Left hindlimb (tissue), 1 donor: ENCODE measurements at places on chromosomes 7 and 10.
A peak's percentile ranks its signal among the peaks of the same experiment; 100 is the strongest.

DNA sequence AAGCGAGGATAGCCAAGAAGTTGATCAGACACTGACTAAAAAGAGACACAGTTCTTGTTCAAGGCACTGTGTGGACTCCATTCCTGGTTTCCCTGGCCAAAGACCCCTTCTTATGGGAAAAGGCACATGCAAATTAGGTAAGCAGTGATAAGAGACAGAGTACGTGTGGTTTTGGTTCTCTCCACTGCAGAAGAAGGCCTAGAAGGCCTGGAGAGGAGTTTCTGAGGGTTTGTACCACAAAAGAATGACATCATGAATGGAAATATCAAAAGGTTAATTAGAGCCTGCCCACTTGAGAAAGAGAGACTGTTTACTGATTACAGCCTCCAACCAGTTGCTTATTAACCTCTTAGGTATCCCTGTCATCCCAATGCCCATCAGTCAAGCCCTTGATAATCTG, 137.5 kb downstream of the ZNF365 start:
- DNase-seq: no peak

DNA sequence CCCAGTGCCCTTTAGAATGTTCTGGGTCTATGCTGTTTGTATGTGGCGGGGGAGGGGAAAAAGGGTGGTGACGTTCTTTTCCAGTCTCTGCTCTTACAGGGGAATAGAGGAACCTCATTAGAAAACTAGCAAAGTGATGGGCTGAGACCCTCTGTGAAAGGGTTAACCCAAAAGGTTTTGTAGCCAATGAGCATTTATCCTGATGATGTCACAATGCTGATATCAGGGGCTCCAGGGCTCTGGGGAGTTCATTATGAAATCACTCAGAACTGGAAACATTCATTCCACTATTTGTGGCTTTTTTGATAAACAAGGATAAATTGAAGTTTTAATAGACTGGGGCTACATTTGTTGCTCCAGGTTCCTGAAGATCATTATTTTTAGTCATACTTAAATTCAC, 71.7 kb downstream of the ARID5B start:
- DNase-seq: no peak

DNA sequence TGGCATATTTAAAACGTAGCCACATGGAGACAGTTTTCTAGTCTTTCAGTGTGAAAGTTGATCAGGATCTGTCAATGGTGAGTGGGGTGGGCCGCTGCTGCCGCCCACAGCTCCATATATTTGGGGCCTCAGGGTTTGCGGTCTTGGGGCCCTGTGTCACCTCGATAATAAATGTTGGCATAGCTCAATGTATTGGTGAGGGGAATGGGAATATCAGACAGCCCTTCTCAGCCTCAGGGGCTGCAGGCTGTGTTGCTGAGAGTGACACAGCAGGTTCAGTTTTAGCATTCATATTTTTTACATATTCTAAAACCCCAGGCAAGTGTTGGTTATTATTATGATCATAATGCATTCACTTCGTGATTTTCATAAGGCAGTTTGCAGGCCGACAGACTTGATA, 5.3 kb downstream of the CDH23 start:
- no peak for DNase-seq

- DNase-seq: no peak
Measured at GRCh38 chr10:116385994-116386809, 41.4 kb upstream of the PNLIPRP3 start.

- no peak for DNase-seq
Measured at GRCh38 chr7:138890499-138891445, 90.4 kb downstream of the KIAA1549 start.

GRCh38 chr10:105383978-105384377, 742.9 kb downstream of the SORCS3 start:
- DNase-seq: no peak

GRCh38 chr10:84842593-84842992, 514.2 kb downstream of the CCSER2 start:
- DNase-seq: no peak

DNA sequence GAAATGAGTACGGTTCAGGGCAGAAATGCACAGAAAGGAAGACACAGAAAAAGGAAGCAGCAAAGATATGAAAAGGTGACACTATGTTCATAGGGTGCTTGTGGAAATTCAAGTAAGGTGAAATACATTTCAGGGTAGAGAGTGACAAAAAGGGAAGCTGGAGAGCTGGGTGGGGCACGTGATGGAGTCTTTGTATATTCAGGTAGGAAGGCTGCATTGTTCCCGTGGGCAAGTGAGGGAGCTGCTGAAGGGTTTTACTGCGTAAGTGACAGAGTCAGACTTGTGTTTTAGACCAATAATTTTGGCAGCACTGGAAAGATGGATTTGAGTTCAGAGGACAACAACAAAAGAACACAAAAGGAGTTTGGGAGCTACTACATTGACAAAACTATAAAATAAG, 35.3 kb upstream of the ANK3 start:
- DNase-seq: no peak

- no peak for DNase-seq
Measured at GRCh38 chr7:78081888-78082287, 283.3 kb downstream of the PHTF2 start.

GRCh38 chr10:60334991-60335390, 54.7 kb downstream of the ANK3 start:
- DNase-seq: no peak

- no peak for DNase-seq
Measured at GRCh38 chr7:115471891-115472290, 550.0 kb downstream of the MDFIC start.

DNA sequence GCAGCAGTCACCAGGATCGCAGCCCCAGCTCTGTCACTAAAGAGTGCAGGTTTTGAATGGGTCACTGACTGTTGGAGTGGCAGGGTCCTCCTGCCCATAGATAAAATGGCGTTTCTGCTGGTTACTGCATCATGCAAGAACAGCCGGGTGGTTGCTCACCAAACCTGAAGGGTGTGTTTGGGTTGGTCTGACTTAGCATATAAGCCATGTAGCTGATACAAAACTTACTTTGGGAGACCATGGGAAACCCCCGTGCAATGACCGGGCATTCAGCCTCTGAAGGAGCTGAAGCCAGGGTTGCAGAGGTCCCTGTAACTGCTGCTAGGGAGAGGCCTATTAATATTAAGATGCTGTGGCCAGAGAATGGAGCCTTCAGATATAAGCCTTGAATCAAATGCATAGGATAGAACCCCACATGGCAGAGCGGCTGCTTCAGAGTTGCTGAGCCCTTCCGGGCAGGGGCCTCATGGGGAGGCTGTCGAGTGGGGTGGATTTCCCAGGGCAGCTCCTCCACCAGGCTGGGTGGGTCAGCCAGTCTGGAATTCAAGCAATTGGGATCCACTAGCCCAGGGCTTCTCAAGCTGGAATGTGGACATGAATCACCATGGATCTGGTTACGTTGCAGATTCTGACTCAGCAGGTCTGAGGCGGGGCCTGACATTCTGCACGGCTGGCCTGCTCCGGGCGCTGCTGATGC, 70.9 kb upstream of the CTBP2 start:
- DNase-seq: no peak

- no peak for DNase-seq
Measured at GRCh38 chr10:125362950-125363349, 202.6 kb upstream of the CTBP2 start.

DNA sequence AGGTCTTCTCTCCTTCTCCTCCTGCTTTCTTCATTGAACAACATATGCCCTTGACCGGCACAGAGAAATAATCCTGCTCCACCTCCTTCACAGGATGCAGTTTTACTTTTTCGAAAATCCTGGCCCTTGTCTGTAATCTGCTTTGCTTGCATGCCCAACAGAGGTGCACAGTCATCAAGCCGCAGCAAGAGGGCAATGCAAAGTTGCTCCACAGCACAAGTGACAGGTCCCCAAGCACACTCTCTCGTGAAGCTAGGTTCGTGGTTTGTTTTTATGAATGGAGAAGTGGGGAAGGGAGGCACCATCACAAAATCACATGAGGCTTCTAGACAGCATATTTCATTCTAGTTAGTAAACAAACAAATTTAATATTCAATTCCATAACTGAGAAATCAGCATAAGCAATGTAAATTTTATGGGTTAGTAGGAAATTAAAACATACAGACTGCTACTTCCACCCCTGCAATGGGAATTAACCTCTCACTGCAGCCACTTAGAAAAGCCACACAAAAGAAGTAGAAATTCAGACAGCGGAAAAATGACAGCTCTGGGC, 178.8 kb downstream of the TPK1 start:
- no peak for DNase-seq

GRCh38 chr7:33062023-33062781, at the start of gene NT5C3A:
TSS of gene NT5C3A (minus strand) at chr7:33062776. CDS start at chr7:33062705, 71 bp downstream.
- peak; percentile 53 for DNase-seq

- no peak for DNase-seq
Measured at GRCh38 chr7:15764010-15764409, 77.5 kb upstream of the MEOX2 start.

- peak; percentile 71 for DNase-seq
Measured at GRCh38 chr10:72320676-72321247, 34.0 kb downstream of the DNAJB12 start.

GRCh38 chr7:92631850-92632487, 41.8 kb upstream of the FAM133B start:
- DNase-seq: no peak

- DNase-seq: no peak
Measured at GRCh38 chr7:136353287-136353686, 376.1 kb upstream of the MTPN start.

GRCh38 chr10:128928231-128928836, 538.7 kb upstream of the MGMT start:
- DNase-seq: no peak

- no peak for DNase-seq
Measured at GRCh38 chr7:110721395-110721794, 369.5 kb upstream of the LRRN3 start.

DNA sequence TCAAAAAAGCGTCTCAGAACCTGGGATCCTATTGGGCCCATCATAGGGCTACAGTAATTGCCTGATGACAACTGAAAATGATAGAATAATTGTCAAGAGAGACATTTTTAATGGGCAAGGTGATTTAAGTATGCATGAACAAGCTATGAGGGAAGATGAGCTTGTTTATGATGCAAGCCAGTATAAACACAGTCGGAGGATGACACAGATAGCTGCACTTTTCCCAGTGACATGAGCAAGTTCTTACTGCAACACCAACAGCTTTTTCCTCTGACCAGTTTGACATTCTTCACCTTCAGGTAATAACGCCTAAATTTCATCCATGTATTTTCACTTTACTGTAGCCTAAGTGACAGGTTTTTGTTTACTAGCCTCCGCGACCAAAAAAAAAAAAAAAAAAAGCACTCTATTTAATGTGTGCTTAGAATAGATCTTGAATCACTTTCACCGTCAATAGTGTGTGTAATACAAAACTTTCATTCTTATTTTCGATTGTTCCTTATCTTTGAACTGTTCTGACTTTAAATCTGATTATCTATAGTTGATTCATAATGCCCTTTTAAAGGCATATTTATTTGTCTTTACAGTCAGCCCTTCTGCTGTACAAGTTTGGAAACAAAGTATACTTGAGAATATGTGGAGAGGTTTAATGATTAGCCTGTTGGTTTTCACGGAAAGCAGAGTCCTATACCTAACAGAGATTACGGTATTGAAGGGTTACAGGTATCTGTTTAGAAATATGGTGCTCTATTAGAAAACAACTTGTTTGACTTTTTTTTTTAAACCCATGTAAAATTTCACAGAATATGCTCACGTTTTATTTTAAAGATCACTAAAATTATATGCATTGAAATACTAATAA, 1.7 kb downstream of the FOXP2 start:
- no peak for DNase-seq

- no peak for DNase-seq
Measured at GRCh38 chr7:41475801-41476459, 227.0 kb downstream of the INHBA start.

- DNase-seq: peak; percentile 62
Measured at GRCh38 chr10:75632805-75633462, 201.5 kb downstream of the LRMDA start.

DNA sequence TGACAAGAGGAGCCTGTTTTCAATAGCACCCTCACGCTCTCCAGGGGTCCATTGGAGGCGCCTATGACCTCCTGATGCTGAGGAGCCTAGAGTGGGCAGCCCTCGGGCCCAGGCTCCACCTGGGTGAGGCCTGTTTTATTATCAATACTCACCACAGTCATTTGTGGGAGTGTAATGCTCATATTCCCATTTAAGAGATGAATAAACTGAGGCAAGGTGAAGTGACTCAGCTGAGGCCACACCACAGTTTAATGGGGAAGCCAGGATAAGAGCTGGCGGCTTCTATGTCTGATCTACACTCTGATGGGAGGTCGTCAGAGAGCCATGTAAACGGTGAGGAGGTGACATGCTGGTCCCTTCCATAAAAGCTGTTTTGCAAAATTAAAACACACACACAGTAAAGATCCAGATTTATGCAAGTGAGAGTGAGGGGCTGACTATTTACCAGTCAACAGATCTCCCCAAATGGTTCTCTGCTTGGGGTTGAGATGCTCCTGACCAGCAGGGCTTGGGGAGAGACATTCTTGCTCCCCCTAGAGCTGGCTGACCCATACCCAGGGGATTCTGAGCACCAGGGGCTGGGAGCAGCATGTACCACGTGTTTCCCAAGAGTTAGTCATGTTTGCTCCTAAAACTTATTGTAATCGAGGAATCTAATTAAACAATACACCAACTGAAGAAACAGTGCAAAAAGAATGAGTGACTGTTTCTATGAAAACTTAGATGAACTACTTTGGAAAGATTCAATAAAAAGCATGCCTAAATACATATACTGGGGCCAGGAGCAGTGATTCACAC, 81.0 kb upstream of the INSIG1 start:
- DNase-seq: no peak

DNA sequence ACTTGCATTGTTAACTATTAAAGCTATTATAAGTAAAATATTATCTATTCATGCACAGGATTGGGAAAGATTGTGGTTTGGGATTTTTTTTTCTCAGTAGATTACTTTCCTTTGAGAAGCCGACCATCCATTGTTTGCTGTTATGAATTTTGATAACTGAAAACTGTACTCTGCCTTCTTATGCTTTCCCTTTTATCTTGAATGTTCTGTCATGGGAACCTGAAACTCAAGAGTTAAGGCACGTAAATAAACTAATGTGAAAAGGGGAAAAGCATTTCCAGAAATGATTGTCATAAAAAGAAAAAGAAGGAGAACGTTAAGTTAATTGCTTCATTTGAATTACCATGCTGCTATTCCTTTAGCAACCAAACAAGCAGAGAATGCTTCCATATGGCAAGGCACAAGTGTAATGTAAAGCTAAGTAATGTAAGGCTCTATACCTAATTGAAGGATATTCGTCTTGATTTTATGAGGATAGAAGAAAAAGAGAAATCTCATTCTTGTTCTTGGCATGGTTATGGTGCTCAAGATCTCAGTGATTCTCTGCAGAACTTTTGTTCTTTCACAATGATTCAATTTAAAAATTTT, 370.8 kb downstream of the AUTS2 start:
- no peak for DNase-seq

DNA sequence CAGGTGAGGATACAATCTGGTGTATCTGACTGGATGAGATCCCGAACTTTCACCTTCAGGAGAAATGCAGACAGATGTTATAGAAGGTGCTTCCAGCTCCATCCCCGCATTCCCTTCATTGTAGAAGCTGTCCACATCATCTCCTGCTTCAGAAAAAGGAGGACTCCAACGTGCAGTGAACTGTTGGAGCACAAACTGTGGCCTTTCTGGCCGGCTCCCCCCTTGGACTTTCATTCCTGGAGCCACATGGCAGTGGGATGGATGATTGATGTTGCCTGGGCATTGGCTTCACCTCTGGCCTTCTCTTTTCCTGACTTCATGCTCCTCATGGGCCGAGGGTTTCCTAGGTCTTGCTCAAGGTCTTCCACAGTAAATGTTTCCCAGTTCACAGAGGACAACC, 29.6 kb upstream of the ZNF273 start:
- DNase-seq: no peak

- DNase-seq: no peak
Measured at GRCh38 chr10:33358016-33358415, 23.5 kb upstream of the NRP1 start.
